IgD-negative memory B cell (primary cell): ENCODE measurements at places on chromosomes 3 and 15. TPM values are rescaled to one million over a fixed set of nuclear protein-coding genes. Genes with fewer than 3 reads are reported as not detected.

The FOXL2NB gene
- polyA plus RNA-seq: not detected

The FAIM gene
- 14.3 TPM for polyA plus RNA-seq

The MCF2L2 gene
- 0.15 TPM for polyA plus RNA-seq

The ZNF620 gene
- 3.1 TPM for polyA plus RNA-seq

The SLC22A13 gene
- not detected for polyA plus RNA-seq

The IL5RA gene
- polyA plus RNA-seq: 2.8 TPM

The MKRN2 gene
- 41.0 TPM for polyA plus RNA-seq

The CCR9 gene
- polyA plus RNA-seq: 6.3 TPM

The BFSP2 gene
- 2.8 TPM for polyA plus RNA-seq

The C3orf20 gene
- polyA plus RNA-seq: not detected

The CMTM8 gene
- 0.25 TPM for polyA plus RNA-seq

The CSPG5 gene
- polyA plus RNA-seq: 0.41 TPM

The CPA3 gene
- not detected for polyA plus RNA-seq

The LSM3 gene
- 25.3 TPM for polyA plus RNA-seq

The FRMD5 gene
- polyA plus RNA-seq: 0.30 TPM

The SENP8 gene
- 0.59 TPM for polyA plus RNA-seq

The CD96 gene
- 84.7 TPM for polyA plus RNA-seq

The COL6A5 gene
- polyA plus RNA-seq: not detected

The ZNF774 gene
- polyA plus RNA-seq: 0.04 TPM

The LMAN1L gene
- not detected for polyA plus RNA-seq

The ABCC5 gene
- polyA plus RNA-seq: 5.6 TPM

The C15orf62 gene
- 0.09 TPM for polyA plus RNA-seq

The RHOV gene
- not detected for polyA plus RNA-seq

The SMCO1 gene
- polyA plus RNA-seq: not detected

The GOLGA6L1 gene
- not detected for polyA plus RNA-seq

The C3orf85 gene
- not detected for polyA plus RNA-seq

The TXNRD3 gene
- 0.28 TPM for polyA plus RNA-seq

The SEMA3F gene
- polyA plus RNA-seq: not detected

The P2RY12 gene
- polyA plus RNA-seq: 1.7 TPM

The DNAH12 gene
- polyA plus RNA-seq: not detected
